ENCODE measurements at places on chromosomes 7 and 10. TPM values are rescaled to one million over a fixed set of nuclear protein-coding genes. Genes with fewer than 3 reads are reported as not detected.

GRCh38 chr10:77861366-77861765, 65.2 kb downstream of the DLG5 start:
- no peak for DNase-seq

Gene HTR7
- total RNA-seq = not detected

GRCh38 chr7:135842446-135843179, 94.0 kb upstream of the FAM180A start:
- no peak for DNase-seq

Gene HOXA5
- total RNA-seq = not detected

DNA sequence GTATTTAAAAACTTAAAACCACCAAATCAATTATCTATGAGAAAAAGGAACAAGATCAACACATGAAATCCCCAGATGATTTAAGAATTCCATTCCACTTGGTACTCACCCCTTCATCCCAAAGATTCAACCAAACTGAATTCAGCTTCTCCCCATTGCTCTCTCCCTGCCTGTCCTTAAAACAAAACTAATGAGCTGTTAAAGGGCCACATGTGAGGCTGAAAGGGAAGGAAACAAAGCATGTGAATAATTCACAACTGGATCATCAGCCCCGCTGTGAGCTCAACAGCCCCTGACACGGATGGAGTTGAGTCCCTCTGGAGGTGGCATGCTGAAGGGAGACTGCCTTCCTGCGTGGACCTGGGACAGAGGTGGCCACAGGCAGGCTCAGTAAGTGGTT, 32.9 kb downstream of the VOPP1 start:
- no peak for DNase-seq

GRCh38 chr10:112526139-112526538, 79.1 kb downstream of the VTI1A start:
- DNase-seq = no peak

Gene ADCYAP1R1
- total RNA-seq = not detected

DNA sequence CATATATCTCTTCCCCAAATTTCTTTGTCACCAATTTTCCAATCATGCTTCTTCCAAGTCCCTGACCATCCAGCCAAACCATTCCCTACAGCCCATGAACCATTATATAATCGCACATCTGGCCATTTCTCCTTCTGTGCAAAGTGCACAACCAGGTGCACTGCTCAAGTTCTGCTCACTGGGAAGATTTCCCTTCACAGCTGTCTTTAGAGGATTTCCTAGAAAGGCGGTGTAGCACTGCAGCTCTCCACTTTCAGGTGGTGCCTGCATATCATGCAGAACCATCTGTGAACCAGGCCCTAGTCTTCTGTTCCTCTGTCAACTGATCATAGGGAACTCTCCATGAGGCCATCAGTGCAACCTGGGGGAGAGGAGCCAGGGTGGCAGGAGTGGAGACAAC, 95.0 kb upstream of the CABCOCO1 start:
- DNase-seq = no peak

DNA sequence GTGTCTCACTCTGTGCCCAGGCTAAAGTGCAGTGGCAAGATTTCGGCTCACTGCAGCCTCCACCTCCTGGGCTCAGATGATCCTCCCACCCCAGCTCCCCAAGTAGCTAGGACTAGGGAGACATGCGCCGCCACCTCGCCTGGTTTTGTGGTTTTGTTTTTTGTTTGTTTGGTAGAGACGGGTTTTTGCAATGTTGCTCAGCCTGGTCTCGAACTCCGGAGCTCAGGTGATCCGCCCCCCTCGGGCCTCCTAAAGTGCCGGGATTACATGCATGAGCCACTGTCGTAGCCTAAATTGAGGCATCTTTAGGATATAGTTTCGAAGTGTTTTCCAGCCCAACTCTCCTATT, 781 bp downstream of the ZNF727 start:
- no peak for DNase-seq

Gene MCM10
- total RNA-seq = 112 TPM

GRCh38 chr10:99913831-99914235, 95.9 kb downstream of the DNMBP start:
- DNase-seq = no peak

- DNase-seq = no peak
Observed at GRCh38 chr10:104873161-104873560, 232.1 kb downstream of the SORCS3 start.

Gene CALHM1
- not detected for total RNA-seq

Gene MRLN
- total RNA-seq = 0.82 TPM

- peak; percentile 57 for DNase-seq
Observed at GRCh38 chr7:121519548-121520521, 123.7 kb upstream of the FAM3C start.

- DNase-seq = no peak
Observed at GRCh38 chr7:131338691-131339390, 11.2 kb downstream of the MKLN1 start.

- DNase-seq = no peak
Observed at GRCh38 chr7:48175019-48175418, 3.8 kb downstream of the ABCA13 start.

DNA sequence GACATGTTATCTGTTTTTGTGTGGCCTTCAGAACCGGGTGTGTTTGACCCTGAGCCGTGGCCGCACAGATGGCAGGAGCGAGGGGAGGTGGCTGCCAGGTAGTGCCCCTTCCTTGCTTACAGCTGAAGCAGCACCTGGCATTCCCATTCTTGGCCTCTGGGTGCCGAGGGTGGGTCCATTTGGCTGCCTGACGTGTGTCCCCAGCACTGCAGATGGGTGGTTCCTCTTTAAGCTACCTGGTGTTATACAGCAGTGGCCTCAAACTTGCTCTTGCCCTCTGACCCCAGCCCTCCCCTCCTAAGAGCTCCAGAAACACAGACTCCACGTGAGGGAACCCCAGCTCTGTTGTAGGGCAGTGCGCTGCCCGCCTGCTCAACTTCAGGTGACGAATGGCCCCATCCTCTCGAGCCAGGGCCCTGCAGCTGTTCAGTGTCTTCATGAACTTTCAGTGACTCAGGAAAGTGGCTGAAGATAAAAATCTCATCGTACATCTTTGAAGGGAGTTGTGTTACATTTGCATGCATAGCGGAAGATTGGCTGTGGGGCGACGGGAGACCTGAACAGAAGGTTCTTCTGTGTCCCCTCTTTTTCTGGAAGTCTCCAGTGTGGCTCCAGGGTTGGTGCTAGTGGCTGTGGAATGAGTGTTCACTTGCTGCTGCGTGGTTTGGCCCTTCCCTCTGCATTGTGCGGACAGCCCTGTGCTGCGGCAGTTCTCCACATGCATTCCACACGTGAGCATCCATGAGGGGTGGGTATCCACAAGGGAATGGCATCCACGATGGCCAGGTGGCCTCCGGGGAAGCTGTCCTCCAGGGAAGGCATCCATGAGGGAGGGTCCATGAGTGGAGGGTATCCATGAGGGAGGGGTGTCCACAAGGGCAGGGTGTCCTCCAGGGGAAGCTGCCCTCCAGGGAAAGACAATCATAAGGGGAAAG, 91.6 kb downstream of the INPP5A start:
- DNase-seq = no peak

All from activated CD4-positive, alpha-beta T cell treated with anti-CD3 and anti-CD28 coated beads, Interleukin-2, amount 10 ng/mL, durations not matched to agents 24 days and 14 days (primary cell).